ENCODE measurements at places on chromosomes 4 and X.

- peak; percentile 85 for DNase-seq
Observed at GRCh38 chr4:82799006-82799881, 648 bp upstream of the SCD5 start.

DNA sequence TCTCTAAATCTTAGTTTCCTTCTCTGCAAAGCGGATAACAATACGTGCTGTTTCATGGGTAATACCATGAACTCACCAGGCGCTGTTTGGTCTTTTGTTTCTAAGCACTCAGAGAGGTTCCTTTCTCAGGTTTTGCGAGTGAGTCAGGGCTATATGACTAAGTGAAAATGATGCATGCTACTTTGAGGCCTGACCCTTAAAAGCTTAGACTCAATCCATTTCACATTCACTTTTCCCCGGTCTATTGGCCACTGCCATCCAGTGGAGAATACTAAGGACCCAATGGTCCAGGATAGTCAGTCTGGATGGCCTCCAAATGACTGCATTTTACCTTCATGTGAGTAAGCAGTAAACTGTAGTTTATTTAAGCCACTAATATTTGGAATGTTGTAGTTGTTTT lies 400.8 kb upstream of the SLIT2 start:
- no peak for DNase-seq

DNA sequence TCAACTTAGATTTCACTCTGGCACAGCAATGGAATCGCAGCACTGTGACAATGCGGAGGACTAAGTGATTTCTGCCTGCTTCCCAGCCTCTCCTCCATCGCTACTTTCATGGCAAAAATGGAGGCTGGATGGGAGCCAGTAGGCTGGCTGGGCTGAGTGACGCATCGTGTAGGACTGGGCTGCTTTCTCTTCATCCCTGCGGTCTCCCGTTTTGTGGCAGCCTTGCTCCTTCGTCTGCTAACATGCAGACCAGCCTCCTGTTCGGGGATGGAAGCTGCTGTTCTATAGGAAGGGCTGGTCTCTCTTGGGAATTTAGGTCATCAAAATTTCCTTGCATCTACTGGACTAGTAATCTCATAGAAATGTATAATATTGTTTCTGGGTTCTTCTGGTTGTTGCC lies 15.8 kb upstream of the RGS12 start:
- DNase-seq: no peak

GRCh38 chr4:154004507-154005170 lies 215.8 kb upstream of the SFRP2 start:
- DNase-seq: peak; percentile 20

GRCh38 chrX:153635388-153635787 lies 11.6 kb upstream of the DUSP9 start:
- no peak for DNase-seq

DNA sequence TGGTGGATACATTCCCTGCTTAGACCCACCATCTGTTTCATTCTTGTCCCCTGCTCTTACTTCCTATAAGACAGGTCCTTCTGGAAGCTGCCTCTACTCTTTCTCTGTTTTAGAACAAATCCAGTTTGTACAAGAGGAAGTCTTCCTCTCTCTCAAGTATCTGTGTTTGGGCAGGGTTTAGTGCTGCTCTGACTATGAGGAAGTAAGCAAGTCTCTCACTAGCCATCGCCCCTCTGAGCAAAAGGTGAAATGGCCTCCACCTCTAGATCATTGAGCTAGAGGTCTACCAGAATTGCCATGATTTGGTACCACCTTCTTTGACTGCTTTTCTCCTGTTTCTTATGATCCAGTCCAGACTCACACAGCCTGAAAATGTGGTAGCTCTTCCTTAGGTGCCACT lies 8.4 kb downstream of the BTK start:
- no peak for DNase-seq

DNA sequence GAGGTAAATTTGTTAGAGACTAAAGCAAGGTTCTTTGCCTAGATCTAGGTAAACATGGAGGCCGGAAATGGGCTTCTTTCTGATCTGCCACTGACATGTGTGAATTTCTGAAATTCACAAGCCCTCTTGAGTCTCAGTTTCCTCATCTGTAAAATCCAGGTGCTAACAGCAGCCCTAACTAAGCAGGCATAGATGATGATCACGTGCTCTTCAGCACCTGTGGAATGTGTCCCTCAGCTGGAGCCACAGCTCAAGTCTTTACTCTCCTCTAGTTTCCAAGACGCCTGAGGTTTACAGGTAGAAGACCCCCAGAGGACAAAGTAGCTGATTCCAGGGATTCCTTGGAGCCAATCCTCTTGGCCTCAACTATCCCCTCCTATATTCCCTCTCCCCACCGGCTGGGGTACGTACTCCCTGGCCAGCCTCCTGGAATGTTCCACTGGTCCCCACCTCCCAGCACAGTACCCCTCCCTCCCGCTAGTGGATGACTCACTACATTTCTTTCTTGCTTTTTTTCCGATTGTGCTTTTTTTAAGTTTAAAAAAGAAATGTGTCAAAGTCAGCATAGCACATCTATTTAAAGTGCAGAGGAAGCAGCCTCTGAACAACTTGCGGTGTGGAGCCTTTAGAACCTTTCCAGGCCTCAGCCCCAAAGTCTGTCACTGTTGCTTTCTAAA lies 98.4 kb downstream of the PHKA2 start:
- peak; percentile 27 for DNase-seq

- DNase-seq: no peak
Observed at GRCh38 chrX:13699183-13699826, 10.4 kb downstream of the RAB9A start.
